ENCODE measurements at places on chromosomes 3 and 15.

- no peak for DNase-seq
These were observed 671.6 kb upstream of the SGO1 start for GRCh38 chr3:20857636-20858035.

GRCh38 chr15:43493703-43494472, 932 bp upstream of the TP53BP1 start:
- no peak for DNase-seq

DNA sequence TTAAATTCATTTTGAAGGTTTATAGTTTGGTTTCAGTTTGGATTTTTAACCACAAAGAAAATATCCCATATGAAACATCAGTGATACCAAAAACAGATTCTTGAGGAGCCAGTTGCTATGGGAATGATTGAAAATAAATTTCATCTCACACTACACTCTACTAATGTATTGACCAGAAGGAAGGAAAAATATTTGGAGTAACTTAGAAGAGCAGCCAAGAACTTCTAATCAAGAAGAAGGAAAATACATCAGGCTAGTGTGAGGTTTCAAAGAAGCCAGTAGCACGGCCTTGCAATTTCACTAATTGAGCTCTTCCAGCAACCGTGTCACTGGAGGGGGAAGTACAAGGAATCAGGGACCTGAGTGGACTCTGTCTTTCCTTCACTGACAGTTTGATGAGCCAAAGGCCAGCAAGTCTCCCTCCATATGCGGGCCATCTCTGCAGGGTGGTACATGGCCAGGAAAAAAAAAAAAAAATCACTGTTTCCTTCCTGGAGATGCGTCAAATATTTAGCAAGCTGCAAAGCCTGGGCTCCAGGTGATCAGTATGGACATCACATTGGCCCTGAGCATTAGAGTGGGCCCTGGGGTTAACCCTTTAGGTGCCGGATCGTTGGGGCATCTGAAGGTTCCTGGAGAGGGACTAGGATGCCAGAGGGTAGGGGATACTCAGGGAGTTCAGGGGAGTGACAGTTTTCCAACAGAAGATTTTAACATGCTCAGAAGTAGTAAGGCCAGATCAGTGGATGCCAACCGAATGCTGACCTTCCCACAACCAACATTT, 37.1 kb downstream of the SLC12A8 start:
- no peak for DNase-seq

DNA sequence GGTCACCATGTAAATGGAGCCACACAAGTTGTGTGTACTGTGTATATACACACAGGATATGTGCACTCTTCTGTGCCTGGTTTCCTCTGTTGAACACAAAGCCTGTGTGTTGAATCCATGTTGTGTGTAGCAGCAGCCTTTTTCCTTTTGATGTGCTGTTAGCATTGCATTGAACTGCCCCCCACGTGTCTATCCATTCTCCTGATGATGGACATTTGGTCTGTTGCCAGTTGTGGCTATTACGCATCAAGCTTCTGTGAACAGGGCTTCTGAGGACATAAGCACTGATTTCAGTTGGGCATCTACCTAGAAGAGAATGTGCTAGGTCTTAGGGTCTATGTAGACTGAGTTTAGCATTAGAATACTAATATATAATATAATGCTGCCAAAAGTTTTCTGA, 77.4 kb downstream of the LSM3 start:
- DNase-seq = no peak

DNA sequence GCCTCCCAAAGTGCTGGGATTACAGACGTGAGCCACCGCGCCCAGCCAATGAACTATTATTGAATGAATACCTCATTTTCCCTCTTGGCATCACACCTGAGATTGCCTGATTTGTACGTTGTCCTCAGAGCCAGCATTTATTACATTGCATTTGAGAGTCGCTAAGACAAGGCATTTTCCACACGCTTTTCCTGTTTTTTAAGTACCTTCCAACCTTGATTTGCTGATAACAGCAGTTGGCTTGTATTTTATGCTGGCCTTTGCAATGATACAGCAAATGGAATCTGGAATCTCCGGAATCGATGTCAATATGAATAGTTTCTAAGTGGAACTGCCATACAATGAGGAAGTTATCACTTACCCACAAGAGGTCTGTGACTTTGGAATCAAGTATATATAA, 15.7 kb upstream of the CNBP start:
- no peak for DNase-seq

DNA sequence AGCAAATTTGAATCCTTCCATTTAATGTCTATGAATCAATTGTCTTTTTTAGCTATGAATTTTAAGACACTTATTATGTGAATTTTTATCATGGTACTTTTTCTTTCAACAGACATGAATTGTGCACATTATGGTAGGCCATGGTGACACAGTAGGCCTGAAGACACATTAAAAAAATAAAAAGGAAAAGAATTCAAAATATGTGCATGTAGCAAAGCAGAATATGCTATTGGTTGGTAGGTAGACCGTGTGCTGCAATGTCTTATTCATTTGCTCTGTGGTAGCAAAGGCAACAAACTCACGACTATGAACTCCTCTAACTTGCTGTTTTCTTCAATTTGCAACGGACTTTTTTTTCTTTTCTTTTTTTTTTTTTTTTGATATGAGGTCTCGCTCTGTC, 50.0 kb upstream of the EPHA3 start:
- DNase-seq = no peak

DNA sequence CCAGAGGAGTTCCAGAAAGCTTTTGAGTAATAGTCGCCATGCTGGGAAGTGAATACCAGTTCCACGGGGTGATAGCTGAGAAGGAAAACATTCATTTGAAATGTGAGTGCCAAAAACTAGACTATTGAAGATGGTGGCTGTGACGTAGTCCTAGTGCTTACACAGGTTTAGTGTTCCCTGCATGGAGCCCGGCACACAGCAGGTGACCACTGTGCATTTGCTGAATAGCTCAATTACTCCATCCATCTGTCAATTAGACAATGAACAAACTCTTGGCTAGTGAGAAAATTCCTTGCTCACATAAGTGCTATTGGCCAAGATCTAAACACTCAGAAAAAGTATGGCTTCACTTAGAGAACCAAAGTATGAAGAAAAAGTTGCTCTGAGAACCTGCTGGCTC, 448.1 kb upstream of the WNT5A start:
- DNase-seq = no peak

DNA sequence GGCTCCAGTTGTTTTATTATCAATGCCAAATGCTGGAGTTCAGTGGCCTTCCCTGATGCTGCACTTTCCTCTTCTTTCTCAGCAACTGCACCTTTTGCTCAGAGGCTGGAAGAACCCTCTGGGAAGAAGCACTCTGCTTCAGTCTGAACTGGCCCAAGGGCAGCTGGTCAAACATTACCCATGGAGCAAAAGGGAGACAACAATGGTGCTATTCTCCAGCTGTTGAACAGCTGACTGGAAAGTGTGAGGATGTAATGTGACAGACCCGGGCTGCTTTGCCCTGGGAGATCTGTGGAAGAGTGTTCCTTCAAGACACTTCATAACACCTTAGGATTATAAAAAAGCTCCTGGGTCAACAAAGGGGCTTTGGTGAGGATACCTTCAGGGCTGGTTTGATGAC, 84.9 kb downstream of the EPHB1 start:
- DNase-seq = no peak

DNA sequence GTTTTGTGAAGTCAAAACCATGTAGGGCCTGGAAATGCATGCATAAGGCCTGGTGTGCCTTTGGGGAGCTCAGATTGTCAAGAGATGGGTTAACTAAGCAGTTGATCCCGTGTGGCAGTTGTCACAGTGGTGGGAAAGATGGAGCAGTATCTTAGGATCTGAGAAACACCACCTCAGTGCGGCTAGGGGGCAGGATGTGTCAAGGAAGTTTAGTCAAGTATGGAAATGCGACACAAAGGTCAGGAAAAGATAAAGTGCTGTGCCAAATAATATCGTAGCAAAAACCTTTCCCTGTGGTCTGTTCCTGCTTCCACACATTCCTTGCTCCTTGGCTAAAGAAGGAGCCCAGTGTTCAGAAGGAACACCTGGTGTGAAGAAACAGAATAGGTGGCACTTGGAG, 396.4 kb downstream of the EDEM1 start:
- no peak for DNase-seq

- peak; percentile 53 for DNase-seq
These were observed 42.5 kb downstream of the MCF2L2 start for GRCh38 chr3:183385698-183386613.

GRCh38 chr3:89434621-89435380, 327.4 kb downstream of the EPHA3 start:
- DNase-seq = no peak

DNA sequence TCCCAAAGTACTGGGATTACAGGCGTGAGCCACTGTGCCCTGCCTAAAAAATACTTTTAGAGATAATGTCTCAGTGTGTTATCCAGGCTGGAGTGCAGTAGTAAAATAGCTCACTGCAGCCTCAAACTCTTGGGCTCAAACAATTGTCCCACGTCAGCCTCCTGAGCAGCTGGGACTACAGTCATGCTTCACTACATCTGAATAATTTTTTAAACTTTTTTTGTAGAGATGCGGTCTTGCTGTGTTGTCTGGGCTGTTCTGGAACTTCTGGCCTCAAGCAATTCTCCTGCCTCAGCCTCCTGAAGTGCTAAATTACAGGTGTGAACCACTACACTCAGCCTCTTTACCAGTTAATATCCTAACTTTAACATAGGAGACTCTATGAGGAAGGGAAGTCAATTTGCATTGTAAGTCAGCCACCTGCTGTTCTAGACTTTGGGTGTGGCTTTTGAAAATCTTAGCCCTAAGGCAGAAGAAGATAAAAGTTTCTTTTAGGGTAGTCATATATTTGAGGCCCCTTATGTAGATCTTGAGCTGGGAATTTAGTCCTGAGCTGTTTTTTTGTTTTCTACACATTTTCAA, 78.2 kb upstream of the RASGRP1 start:
- no peak for DNase-seq

DNA sequence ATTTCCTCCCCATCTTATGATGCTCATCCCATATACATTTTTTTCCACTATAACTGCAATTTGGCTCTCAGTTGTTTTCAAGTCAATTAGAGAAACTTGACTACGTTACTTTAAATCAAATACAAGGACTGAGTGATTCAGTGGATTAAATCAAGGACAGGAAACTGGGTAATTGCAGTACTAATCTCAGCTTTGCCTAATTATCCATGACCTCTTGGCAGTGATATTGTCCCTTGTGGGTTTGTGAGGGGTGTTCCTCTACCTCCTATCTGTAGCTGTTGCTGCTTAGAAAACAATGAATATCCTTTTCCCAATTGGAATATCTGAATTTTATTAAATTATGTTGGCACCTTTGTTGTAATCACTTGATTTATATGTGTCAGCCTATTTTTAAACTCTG, 79.4 kb downstream of the ZPLD1 start:
- no peak for DNase-seq

GRCh38 chr3:60010781-60011180, 961.0 kb upstream of the CFAP20DC start:
- DNase-seq = peak; percentile 43

DNA sequence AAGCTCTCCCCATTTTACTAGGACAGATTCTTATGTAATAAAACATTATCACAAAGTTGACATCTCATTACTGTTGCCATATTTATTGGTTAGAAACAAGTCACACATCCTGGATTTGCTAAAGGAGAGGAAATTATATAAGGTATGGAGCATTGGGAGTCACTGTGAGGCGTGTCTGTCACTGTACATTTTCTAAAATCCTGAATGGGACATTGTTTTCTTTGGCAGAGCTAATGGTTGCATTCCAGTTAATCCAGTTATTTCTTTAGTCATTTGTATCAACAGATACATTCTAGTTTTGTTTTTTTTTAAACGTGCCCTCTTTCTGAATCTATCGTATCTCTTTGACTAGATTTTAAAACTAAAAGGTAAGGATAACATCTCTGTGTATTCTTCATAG, 70.2 kb upstream of the MITF start:
- DNase-seq = no peak

- no peak for DNase-seq
These were observed 4.6 kb upstream of the TRIM71 start for GRCh38 chr3:32813180-32813579.

- no peak for DNase-seq
These were observed 191.9 kb upstream of the IL12A start for GRCh38 chr3:159796744-159797143.

- DNase-seq = no peak
These were observed 266.3 kb downstream of the RPLP1 start for GRCh38 chr15:69718916-69719315.

- no peak for DNase-seq
These were observed 209.9 kb upstream of the ROPN1 start for GRCh38 chr3:124201786-124202185.

DNA sequence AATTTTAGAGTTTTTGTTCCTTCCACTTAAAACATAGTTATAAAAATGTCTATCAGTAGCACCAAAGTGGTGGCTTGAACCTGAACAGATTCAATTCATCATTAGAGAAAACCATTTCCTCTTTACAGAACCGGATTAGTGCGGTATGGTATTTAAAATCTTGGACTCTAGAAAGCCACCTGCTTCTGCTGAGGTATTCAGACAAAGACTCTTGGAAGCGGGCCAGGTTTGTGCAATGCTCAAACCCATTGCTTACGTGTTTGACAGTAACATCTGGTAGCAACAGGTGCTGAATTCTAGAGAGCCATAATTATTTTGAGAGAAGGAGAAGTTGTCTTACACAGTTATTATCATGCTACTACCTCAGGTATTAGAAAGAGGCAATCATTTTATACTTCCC, 290.5 kb downstream of the NAALADL2 start:
- DNase-seq = no peak

- DNase-seq = no peak
These were observed 49.5 kb upstream of the HACD2 start for GRCh38 chr3:123634149-123635051.

GRCh38 chr15:39573287-39573686, 7.6 kb upstream of the THBS1 start:
- DNase-seq = no peak

Data from stimulated activated CD4-positive, alpha-beta T cell treated with anti-CD3 and anti-CD28 coated beads, Interleukin-2, amount 100 ng/mL, for 4 hours (primary cell).